Fibroblast of gingiva (primary cell): ENCODE measurements at places on chromosomes 5 and 9.

DNA sequence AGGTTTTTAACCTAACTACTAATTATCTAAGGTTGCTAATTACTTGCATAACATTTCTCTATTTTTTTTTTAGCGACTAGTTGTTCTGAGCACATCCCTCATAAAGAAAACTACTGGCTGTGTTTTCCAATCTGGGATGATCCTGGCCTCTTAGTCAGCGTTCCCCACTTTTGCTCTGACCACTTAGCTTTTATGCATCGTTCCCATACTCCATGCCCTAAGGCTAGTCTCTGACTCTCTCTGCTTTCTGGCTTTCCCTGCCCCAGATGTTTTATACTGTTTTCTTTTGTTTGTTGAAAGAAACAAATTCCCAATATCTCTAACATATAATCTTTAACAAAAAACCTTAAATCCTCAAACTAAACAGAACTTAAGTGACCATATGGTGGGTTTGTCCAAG lies 217.9 kb downstream of the SPATA31D1 start:
- no peak for DNase-seq

DNA sequence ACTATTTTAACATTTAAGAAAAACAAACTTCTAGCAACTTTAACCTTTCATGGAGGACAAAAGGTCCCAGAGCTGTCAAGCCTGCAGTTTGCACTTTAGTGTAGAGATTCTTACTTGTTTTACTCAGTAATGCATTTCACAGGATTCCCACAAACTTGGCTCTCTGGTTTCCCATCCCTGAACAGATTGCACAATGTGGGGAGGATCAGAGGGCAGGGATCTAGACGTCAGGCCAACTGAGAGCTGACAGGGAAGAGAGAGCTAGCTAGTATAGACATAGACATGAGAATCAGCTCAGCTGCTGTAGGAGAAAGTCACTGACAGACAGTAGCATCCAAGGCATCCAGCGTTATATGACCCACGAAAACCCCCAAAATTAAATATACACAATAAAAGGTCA lies 20.9 kb upstream of the BNIP1 start:
- peak; percentile 65 for DNase-seq

DNA sequence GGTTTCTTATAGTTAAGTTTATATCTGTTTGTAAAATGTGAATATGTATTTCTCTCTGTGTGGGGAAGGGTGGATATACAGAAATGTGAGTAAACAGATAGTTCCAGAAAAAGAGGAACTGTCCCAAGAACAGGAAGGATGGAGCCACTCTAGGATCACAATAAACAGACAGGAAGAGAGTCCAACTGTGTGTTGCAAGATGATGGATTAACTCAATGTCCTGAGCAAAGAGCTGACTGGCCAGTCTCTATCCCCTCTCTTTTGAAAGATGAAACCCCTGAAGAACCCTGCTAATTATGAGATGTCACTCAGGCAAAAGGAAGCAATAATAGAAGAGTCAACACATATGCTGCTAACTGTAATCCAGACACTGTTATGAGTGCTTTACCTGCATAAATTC lies 202.7 kb downstream of the SEMA6A start:
- DNase-seq = no peak

DNA sequence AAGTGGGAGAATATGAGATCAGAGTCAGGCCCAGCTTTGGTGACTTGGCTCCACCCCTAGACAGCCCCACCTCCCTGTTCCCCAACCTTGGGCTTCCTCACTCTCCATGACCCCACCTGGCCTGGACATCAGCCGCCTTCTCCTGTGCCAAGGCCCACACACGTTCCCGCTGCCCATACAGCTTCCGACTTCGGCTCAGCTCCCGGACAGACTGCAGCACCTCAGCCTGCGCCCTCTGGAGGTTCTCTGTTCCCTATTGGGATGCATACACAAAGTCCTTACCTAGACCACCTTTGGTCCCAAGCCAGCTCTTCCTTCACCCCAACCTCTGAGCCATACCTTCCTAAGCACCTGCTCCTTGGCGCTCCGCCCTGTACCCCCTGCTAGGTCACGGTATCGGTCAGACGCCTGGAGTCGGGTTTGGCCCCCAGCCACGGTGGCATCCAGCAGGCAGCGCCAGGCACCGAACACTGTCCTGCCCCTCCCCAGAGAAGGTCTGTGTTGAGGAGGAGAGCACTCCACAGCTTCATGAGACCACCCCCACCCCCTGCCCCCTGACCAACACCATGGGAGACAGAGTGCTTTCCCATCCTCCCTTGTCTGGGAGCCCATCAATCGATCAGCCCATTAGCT lies 2.0 kb downstream of the FCHSD1 start:
- no peak for DNase-seq

GRCh38 chr5:176716320-176716719 lies 69.0 kb downstream of the TSPAN17 start:
- peak; percentile 72 for DNase-seq

DNA sequence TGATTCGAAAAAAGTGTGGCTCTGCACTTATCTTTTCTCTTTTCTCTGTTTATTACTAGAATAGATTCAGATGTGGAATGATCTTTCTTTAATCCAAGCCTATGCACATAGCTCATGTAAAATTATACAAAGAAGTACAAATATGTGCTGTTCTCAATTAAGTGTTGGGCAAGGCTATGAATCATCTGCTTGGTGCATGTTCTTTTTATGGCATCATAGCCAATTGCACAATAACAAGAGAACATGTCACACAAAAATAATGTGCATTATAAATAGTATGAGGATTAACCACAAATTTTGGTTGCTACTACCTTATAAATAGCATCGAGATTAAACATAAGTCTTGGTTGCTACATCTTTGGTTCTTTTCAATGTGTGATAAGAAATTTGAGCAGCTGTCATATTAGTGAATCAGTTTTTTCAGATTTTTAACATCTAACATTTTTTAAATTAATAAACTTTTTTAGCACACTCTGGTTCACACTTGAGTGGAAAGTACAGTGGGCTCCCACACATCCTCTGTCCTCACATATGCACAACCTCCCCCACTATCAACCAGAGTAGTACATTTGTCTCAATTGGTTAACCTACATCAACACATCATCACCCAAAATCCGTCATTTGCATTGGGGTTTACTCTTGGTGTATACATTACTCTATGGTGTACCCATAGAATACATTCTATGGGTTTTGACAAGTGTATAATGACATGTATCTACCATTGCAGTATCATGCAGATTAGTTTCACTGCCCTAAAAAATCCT lies 6.8 kb upstream of the RECK start:
- peak; percentile 97 for DNase-seq

- no peak for DNase-seq
Measured at GRCh38 chr9:92077888-92078287, 37.3 kb downstream of the SPTLC1 start.

GRCh38 chr9:76701441-76702039 lies 62.7 kb upstream of the PCA3 start:
- peak; percentile 45 for DNase-seq

GRCh38 chr5:74042559-74042958 lies 416.6 kb downstream of the ARHGEF28 start:
- DNase-seq = no peak

- no peak for DNase-seq
Measured at GRCh38 chr5:128263357-128263756, 179.8 kb downstream of the SLC12A2 start.

- DNase-seq = no peak
Measured at GRCh38 chr9:33297432-33297831, 7.1 kb downstream of the NFX1 start.

- DNase-seq = no peak
Measured at GRCh38 chr5:171263181-171263580, 45.9 kb upstream of the TLX3 start.

GRCh38 chr5:137395011-137395755 lies 103.9 kb downstream of the SPOCK1 start:
- no peak for DNase-seq

DNA sequence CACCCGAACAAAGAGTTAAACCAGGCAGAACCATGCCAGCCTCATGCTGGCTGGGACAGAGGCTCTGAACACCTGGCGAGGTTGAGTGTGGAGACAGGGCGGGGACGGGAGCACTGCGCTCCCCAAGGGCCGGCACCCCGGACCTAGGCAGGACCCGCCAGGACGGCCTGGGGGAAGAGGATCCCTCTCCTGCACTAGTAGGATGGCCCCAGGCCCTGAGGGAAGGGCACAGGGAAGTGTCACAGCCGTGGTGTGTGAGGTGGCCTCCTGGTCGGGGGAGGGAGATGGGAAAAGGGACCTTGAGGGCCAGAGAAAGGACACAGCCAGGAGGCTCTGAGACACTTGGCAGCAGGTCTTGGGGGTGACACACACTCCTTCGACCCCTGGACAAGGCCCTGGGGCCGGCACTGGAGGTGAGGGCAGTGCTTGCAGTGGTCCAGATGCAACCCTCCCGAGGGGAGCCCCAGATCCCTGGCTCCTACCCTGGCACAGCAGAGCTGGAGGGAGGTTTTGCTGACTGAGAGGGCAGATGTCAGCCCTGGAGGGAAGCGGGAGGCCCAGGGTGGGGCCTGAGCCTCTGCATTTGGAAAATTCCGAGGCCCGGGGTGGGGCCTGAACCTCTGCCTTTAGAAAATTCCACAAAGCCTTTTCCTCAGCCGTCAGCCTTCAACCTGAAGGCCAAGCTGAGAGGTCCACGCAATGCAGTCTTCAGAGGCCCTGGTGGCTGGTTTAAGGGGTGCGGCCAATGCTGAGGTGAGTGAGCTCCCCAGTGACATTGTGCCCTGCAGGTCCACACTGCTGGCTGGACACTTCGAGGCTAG lies 24.8 kb upstream of the TERT start:
- DNase-seq = no peak

GRCh38 chr5:36686881-36687280 lies 80.5 kb downstream of the SLC1A3 start:
- DNase-seq = no peak

- no peak for DNase-seq
Measured at GRCh38 chr9:130990978-130991777, 17.8 kb upstream of the LAMC3 start.

DNA sequence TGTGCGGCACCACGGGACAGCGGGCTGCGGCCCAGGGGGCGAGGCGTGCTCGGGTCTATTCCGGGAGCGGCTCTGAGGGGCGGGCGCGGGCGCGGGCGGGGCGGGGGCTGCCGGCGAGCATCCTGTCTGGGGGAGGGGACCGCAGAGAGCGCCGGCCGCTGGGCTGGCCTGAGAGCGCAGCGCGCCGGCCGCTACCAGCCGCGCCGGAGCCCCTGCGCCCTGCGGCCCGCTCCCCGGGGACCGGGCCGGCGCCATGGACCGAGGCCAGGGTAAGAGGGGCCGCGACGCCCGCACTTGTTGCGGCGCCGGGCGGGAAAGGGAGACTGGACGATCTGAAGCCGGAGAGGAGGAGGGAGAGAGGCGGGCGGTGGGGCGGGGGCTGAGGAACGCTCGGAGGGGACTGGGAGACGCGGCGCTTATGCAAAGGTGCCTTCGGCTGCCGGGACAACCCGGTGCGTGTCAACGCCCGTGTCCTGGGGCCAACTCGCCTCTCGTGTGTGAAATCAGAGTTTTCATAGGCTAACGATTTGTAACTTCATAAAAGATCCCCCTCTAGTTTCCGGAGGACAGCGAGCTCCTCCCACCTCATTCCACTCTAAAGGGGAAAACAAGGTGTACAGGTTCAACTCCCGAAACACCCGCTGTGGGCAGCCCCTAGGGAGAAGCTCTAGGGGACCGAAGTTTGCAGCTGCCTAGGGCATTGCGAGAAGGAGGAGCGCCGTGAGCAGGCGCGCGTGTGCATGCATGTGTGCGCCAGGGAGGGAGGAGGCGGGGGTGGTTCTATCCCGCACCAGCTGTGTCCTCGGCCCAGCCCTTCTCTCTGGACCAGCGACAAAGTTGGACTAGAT lies at the start of gene AFAP1L1:
Gene AFAP1L1, plus strand, starts transcription at position 144 of the 848 bp plus-strand sequence. Its CDS starts 110 bp downstream, at position 254.
- peak; percentile 62 for DNase-seq

GRCh38 chr9:35767458-35767857 lies 13.4 kb upstream of the MSMP start:
- DNase-seq = no peak

- peak; percentile 56 for DNase-seq
Measured at GRCh38 chr9:4464911-4465513, 25.3 kb upstream of the SLC1A1 start.

- DNase-seq = no peak
Measured at GRCh38 chr5:103951776-103952175, 389.2 kb upstream of the NUDT12 start.

DNA sequence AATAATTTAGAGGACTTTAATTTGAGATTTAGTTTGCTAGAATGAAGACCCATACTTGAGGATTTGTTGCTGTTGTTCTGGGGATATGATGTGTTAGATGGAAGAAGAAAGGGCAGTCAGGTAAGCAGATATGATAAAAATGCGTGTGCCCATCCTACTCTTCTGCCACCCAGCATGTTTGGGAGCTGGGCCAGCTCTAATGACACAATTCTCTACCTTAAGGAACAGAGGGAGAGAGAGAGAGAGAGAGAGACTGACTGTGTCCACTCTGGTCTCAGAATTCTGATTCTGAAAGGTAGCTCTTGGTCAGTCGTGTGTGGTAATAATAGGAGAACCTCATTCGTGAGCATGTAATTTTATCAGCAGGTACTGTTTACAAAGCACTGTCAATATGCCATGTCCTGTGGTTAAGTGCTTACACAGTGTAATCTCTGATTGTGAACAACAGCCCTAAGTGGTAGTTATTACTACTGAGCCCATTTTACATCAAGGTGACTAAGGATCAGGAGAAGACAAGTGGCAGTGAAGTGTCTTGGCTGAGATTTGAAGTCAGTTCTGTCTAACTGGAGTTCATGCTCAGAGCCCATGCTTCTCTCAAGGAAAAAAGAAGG lies 307.4 kb upstream of the SEMA6A start:
- DNase-seq = no peak

DNA sequence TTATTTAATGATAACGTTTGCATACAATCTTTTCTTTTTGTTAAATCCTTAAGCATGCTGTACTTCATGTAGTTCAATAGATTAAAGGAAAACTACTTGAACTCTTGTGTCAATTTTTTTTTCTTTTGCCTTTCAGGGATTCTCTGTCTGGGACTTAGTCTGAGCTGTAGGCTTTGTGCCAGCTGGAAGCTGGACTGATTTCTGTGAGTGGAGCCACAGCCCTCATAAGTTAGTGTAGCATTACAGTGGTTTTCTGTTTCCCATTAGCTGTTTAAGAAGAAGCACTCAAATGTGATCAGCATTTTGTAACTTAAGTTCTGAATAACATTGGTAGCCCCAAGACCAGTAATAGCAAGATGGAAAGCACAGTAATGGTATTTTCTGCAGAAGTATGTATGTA lies 330.6 kb upstream of the MEF2C start:
- peak; percentile 85 for DNase-seq

- peak; percentile 25 for DNase-seq
Measured at GRCh38 chr9:132994410-132995120, 16.1 kb downstream of the GFI1B start.
